Activated CD4-positive, alpha-beta T cell treated with anti-CD3 and anti-CD28 coated beads, Interleukin-2, amount 50 U/mL, for 16 hours (primary cell): ENCODE measurements at places on chromosomes 12 and 14.

DNA sequence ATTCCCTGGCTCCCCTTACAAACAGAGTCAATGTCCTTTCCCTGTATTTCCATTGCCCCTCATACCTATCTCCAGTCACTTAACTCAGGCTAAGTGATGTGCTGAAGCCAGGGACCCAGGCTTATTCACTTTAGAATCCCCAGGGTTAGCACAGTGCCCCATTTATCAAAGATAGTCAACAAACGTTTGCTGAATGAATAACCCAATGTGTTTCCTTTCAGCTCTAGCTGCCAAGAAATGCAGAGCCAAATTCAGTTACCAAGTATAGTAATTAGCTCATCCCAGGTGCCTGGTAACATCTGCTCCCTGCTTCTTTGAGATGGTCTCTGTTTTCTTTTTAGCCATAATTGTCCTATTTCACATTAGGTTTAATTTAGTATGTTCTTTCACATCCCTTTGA is 189.5 kb downstream of the PHLDA1 start:
- DNase-seq = no peak

DNA sequence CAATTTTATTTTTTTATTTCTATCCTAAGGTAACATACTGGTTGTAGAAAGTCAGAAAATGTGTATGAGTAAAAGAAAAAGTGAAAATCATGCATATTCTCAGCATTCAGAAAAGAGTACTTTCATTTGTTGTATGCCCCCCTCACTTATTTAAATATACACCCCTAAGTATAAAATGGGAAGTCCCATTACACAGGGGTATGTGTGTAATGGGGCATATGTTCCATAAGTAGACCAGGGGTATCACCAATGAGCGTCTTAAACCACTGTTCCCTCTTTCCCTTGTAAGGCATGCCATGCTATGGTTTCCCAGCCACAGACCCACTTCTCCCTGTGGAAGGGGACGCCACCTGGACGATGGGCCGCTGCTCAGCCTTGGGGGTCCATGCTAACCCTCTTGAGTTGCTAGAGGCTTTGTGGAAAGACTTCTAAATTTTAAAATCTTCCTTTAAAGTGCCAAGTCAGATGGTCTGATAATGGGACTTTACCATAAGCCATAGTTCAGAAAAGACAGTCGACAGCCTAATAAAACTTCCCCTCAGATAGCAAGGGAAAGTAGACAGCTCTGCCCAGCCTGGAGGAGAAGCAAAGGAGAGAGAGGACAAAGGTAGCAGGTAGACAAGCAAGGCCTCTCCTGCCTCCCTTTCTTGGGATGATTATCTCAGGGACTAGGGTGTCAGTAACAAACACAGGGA is 118.2 kb downstream of the ZFP36L1 start:
- DNase-seq = no peak

DNA sequence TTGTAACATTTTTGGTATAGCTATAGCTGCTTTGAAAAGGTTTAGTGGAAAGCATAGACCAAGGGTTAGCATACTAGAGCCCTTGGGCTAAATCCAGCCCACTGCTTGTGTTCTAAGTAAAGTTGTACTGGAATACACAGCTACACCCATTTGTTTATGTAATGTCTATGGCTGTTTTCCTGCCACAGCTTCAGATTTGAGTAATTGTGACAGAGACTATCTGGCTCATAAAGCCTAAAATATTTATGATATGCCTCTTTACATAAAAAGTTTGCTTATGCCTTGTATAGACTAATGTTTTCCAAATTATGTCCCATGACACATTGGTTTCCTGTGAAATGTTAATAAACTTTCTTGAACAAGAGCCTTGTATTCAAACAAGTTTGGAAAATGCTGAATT is 234.8 kb upstream of the ATP2B1 start:
- DNase-seq = peak; percentile 25

DNA sequence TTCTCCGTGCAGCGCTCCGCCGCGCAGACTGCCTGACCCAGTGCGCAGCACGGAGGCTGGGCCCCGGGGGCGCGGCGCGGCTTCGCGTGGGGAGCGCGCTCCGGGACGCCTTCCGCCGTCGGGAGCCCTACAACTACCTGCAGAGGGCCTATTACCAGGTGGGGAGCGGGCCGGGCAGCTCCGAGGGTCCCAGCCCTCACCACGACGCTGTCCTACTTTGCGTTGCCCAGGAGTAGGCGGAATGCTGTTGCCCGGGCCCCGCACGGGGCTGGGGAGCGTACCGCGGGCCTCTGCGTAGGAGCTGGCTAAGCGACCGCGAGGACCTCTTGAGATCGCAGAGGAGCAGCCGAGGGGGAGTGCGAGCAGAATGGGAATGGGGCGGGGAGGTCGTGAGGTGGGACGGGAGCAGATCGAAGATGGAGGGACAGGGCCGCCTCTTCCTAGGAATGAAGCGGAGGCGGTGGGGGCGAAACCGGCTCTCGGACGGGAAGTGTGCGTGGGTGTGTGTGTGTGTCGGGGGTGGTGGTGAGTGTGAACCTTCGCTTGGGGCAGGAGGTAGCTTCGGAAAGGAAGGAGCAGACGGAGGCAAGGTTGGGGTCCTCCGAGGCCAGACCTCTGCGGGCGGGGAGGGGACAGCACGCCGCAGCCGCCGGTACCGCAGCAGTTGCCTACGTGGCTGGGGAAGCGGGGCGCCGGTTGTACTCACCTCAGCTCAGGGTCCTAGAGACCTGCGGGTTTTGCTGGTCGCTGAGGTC is 751 bp downstream of the P3H3 start:
- no peak for DNase-seq

DNA sequence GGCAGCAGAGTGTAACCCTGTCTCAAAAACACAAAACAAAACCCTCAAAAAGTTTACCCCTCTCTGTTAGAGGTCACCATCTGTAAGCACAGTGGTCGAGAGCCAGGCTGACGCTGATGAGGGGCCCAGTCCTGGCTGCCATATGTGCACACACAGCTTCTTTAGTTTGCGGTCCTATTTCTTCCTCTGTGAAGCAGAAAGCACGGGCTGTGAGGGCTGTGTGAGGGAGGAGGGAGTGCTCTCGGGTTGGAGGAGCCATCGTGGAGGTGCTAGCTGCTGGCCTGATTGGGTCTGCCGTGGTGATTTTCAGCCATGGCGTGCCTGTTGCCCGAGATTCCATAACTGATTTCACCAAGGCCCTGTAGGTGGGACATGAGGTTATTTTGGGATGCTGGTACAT is 3.5 kb downstream of the ULK1 start:
- DNase-seq = no peak

- peak; percentile 10 for DNase-seq
Observed at GRCh38 chr12:132955094-132956010, 754 bp downstream of the ZNF605 start.
